ENCODE measurements at places on chromosomes 16 and 17. TPM values are rescaled to one million over a fixed set of nuclear protein-coding genes. Genes with fewer than 3 reads are reported as not detected.

GRCh38 chr17:7156342-7156940, 22.7 kb downstream of the ASGR1 start:
- H3K27me3 ChIP-seq: peaks cover 62% of the 10 kb centered on the region
- H3K27ac ChIP-seq: no peak overlapping the region
- H3K4me1 ChIP-seq: no peaks in the 10 kb centered on the region
- DNase-seq: no peak
- H3K36me3 ChIP-seq: no peaks in the 10 kb centered on the region
- no peak overlapping the region for H3K4me3 ChIP-seq

- H3K27ac ChIP-seq: no peak overlapping the region
- H3K4me1 ChIP-seq: no peaks in the 10 kb centered on the region
- DNase-seq: no peak
- H3K36me3 ChIP-seq: no peaks in the 10 kb centered on the region
- no peaks in the 10 kb centered on the region for H3K27me3 ChIP-seq
These were observed 87.8 kb downstream of the MARCHF10 start for GRCh38 chr17:62720126-62720850.

GRCh38 chr16:17412791-17413190, 58.0 kb downstream of the XYLT1 start:
- H3K4me3 ChIP-seq: no peak overlapping the region
- H3K36me3 ChIP-seq: no peaks in the 10 kb centered on the region
- H3K27ac ChIP-seq: no peak overlapping the region
- H3K27me3 ChIP-seq: no peaks in the 10 kb centered on the region

- H3K36me3 ChIP-seq: no peaks in the 10 kb centered on the region
- no peak for DNase-seq
- no peaks in the 10 kb centered on the region for H3K4me1 ChIP-seq
- no peak overlapping the region for H3K27ac ChIP-seq
- H3K27me3 ChIP-seq: no peaks in the 10 kb centered on the region
- no peak overlapping the region for H3K4me3 ChIP-seq
These were observed 31.3 kb upstream of the KRT17 start for GRCh38 chr17:41655611-41656111.

DNA sequence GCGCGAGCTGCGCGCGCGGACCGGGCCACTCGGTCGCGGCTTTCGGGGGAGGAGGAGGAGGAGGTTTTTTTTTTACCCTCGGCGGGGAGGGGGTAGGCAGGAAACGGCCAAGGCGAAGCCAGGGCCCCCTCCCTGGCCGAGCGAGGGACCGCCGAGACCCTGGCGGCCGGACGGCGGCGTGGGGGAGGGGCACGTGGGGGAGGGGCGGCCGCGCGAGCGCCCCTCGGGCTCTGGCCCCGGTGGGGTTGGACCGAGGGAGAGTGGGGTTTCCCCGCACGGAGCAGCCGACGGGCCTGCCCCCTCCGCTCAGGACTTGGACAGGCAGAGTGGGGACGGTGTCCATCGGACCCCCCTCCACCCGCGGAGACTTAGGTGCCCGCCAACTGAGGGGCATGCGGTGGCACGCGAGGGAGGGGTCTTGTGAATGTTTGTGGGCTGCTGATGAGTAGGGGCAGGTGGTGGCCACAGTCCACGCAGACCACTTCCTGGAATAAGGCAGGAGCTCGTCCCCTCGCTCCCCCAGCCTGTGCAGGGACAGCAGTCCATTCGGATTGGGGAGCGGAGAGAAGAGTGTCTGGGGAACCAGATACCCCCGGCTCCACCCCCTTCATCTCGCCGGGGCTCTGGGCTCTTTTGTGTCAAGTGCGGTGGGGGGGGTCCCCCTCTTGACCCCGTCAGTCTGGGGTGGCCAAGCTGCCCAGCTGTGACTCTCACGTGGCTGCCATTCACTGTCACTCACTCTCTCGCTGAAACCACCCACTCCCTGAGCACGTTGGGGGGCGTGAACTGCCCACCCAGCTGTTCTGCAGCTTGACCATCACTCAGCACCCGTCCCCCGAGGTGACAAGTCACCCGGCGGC, 3.0 kb upstream of the CHD3 start:
- H3K27ac ChIP-seq: peak overlapping the region; percentile 6
- H3K36me3 ChIP-seq: no peaks in the 10 kb centered on the region
- peaks cover 65% of the 10 kb centered on the region for H3K4me1 ChIP-seq
- DNase-seq: peak; percentile 47
- H3K27me3 ChIP-seq: no peaks in the 10 kb centered on the region

- H3K36me3 ChIP-seq: no peaks in the 10 kb centered on the region
- no peaks in the 10 kb centered on the region for H3K27me3 ChIP-seq
- no peak overlapping the region for H3K27ac ChIP-seq
- no peaks in the 10 kb centered on the region for H3K4me1 ChIP-seq
- DNase-seq: no peak
These were observed 2335.5 kb downstream of the TP53TG3F start for GRCh38 chr16:35794896-35795295.

GRCh38 chr17:57911834-57912673, 43.2 kb downstream of the CUEDC1 start:
- H3K27me3 ChIP-seq: no peaks in the 10 kb centered on the region
- peaks cover 66% of the 10 kb centered on the region for H3K4me1 ChIP-seq
- H3K4me3 ChIP-seq: no peak overlapping the region
- peak overlapping the region; percentile 78 for H3K27ac ChIP-seq
- H3K36me3 ChIP-seq: no peaks in the 10 kb centered on the region

AURKB gene
- 6.4 TPM for total RNA-seq

SLFN13 gene
- total RNA-seq: 10.7 TPM

Data from heart right ventricle (tissue), 16 donors.